ENCODE measurements at places on chromosomes 3 and 15.

- DNase-seq = no peak
Measured at GRCh38 chr15:85832394-85832793, 37.7 kb upstream of the KLHL25 start.

DNA sequence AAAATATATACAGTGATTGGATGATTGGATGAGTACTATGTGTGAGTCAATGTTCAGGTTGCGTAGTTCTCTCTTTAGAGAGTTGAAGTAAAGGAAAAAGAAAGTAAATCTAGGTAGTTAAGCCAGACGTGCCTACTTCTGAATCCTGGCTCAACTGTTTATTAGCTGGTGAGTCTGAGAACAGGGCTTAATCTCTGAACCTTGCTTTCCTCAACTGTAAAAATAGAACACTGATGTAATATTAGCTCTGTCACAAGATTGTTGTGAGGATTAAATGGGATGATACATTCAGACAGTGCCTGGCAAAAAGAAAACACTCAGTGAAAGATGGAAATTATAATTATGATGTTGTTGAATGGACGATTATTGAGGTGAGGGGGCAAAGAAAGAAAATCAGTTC, 413.4 kb downstream of the MAGI1 start:
- no peak for DNase-seq

DNA sequence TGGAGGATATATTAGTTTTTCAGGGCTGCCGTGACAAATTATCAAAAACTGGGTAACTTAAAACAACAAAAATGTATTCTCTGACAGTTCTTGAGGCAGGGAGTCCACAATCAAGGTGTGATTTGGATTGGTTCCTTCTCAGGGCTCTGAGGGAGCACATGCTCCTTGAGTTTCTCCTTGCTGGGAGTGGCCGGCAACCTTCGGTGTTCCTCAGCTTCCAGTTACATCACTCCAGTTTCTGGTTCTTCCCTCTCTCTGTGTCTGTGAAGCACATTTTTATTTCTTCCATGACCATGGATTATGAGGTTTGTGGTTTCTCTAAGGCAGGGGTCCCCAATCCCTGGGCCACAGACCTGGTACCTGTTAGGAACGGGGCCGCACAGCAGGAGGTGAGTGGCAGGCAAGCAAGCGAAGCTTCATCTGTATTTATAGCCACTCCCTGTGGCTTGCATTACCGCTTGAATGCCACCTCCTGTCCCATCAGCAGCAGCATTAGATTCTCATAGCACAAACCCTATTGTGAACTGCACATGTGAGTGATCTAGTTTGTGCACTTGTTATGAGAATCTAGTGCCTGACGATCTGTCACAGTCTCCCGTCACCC, 24.3 kb downstream of the LRRC28 start:
- no peak for DNase-seq

DNA sequence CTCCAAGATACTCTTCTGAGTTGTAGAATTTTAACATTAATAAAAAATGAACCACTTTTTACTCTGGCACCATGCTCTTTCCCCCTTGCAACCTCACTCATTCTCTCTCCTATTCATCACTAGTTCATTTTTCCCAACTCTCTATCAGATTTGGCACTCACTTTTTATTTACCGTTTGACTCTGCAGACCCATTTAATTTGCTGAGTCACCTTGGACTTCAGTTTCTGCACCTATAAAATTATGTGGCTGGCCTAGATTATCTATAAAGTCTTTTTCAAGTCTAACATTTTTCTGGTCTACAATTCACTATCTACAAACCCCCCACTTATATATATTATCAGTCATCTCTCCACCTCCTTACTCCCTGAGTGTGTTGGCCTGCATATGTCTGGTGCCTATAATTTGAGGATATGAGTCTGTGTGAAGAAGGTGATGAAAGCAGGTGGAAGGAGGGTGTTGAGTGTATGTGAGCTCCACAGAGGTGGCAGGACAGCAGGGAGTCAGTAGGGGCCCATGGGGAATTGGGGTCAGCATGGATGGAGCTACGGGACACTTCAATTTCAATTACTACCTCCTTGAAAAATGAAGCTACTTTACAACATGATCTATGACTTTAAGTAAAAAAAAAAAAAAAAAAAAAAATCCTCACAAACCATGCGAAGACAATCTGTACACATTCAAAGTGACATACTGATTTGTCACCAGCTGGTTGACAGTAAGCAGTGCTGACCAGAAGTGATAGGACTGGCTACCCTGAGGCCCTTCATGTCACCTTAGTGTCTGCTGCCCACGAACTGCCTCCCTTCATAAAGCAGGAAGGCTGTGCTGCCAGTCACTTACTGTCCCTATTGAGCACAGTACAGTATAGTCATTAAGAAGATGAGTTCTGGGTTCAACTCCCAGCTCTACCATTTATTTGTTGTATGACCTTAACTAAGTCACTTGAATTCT, 334.2 kb upstream of the IL12A start:
- no peak for DNase-seq

DNA sequence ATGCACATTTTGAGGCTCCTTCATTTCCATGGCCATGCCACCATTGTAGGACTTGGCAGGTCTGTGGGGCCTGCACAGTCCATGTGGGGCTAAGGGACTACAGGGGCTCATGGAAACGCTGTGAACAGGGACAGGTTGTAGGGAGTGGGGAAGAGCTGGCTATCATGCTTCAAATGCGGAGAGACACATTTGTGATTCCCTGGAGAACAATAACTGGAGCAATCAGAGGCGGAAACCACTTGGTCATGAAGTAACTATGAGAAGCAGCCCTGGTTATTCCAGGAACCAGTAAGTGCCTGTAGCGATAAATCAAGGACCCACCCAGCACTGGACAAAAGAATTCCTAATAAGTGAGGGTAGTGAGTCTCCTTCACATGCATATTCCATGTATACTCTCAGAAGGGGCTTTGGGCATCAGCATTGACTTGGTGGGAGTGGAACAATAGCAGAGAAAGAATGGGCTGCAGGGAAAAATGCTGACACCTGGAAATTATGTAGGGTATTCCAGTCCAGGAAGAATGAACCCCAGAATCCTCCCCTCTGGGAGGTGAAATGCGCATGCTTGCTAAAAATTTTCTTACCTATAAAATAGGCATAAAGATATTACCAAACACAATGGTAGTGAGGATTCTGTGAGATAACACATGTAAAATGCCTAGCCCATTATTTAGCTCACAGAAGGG, 251.4 kb upstream of the ROPN1 start:
- no peak for DNase-seq

- DNase-seq = no peak
Measured at GRCh38 chr3:27533261-27533607, 49.0 kb upstream of the SLC4A7 start.

GRCh38 chr3:140995881-140996280, 54.2 kb downstream of the SLC25A36 start:
- no peak for DNase-seq

- DNase-seq = no peak
Measured at GRCh38 chr15:85580879-85581278, 200.5 kb downstream of the AKAP13 start.

- peak; percentile 50 for DNase-seq
Measured at GRCh38 chr15:85475317-85475701, 94.9 kb downstream of the AKAP13 start.

DNA sequence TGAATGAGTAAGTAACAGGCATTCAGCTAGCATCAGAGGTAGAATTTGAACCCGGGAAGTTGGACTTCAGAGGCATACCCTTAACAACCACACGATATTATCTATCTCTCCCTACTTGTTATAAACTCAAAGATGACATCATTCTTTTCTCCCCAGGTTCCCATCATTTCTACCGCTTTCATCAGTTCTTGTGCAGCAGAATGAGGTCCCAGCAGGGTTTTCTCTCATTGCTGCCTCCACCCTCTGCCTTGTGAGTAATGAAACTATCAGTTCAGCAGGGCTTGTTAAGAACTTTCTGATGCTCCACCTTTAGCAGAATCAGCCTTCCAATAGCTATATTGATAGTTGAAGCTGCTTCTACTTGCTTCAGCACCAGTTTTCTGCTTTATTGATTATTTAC, 487.5 kb upstream of the KCNMB2 start:
- DNase-seq = peak; percentile 24

- DNase-seq = peak; percentile 73
Measured at GRCh38 chr3:179196098-179196497, 47.9 kb downstream of the PIK3CA start.

GRCh38 chr3:9727041-9727595, 4.4 kb upstream of the BRPF1 start:
- no peak for DNase-seq

DNA sequence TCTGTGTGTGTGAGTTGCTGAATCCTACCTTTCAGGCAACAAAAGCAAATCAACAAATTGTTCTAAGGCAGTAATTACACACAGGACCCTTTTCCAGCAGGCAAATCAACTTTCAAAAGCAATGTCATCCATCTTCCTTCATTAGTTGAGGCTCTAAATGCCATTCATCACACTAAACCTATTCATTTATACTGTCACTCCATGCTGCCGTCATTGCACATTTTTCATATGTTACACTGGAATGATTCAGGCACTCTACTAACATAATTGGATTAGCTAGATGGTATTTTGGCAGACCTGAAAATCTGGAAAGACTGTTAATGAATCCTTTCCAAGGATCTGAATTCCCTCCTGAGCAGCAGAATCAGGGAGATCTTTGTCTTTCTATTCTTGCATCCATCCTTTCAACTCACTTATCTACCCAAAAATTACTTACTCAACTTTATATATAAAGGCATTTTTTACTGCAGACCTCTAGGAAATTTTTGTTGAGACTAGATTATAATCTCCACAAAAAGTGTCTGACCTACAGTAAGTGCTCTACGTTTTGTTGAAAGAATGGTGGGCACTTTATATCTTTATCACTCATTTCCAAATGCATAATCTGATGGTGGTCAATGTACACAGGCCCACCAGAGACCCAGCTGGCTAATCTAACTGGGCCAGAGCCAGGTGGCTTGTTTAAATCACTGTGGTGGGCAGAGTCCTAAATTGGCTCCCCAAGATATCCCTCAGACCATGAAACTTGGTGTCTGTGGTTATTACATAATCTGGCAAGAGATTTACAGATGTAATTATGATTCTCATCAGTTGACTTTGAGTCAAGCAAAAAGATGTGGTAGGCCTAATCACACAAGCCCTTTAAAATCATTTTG, 25.0 kb downstream of the MIX23 start:
- peak; percentile 35 for DNase-seq

- no peak for DNase-seq
Measured at GRCh38 chr3:195900436-195901355, 7.7 kb downstream of the TNK2 start.

DNA sequence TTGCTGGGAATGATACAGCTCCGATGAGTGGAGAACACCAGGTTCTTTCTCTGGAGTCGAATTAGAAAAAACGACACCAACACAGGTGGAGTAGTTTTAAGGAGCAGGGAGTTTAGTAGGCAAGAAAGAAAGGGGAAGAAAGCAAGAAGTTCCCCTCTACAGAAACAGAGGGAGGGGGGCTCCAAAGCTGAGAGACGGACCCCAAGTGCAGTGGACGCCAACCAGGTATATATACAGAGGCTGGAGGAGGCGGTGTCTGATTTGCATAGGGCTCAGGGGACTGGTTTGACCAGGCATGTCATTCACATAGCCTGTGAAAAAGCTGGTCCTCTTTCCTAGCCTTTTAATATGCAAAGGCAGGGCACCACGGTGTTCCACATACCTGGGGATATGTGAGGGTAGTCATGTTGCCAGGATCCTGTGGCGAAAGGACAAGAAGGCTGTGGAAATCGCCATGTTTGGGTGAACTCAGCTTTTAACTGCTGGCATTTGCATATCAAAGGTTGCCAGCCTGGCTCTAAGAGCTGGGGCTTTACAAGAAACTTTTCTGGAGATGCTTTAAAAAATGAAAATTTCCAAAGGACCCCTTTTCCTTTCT, 887.4 kb upstream of the EPHA6 start:
- DNase-seq = no peak

Measured in fibroblast of skin of abdomen (primary cell).